ENCODE measurements at places on chromosomes 6 and 20.

GRCh38 chr6:38517005-38517404 lies 122.7 kb downstream of the BTBD9 start:
- peak; percentile 69 for DNase-seq

DNA sequence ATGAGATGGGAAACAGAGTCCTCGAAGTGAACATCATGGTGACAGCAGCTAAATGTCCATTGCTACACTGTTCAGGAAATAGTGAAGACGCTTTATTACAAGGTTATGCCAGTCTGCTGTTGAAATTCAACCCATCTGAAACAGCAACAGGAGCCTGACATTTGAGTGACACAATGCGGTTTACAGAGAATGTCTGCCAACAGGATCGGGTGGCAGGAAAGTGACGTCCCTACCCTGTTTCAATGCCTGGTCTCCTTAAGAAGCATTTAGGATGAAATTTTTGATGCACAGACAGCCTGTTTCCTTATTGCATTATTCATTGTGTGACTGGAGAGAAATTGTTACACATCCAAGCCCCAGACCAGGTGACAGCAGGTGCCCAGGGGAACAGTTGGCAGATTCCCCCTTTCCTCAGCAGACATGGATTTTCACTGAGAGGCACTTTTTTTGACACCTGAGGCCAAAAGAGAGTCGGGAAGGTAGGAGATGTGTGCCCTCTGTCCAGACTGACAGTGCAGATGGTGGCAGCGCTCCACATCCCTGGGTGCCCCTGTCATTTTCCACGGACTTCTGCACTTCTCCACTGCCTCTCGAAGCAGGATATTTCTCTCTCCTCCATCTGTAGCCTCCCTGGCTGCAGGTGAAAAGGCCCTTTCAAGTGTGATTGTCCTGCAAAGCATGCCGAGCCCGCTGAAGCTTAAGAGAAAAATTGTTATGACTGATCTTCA lies 87.9 kb downstream of the BFSP1 start:
- no peak for DNase-seq

GRCh38 chr6:105194106-105194505 lies 14.3 kb upstream of the POPDC3 start:
- no peak for DNase-seq

DNA sequence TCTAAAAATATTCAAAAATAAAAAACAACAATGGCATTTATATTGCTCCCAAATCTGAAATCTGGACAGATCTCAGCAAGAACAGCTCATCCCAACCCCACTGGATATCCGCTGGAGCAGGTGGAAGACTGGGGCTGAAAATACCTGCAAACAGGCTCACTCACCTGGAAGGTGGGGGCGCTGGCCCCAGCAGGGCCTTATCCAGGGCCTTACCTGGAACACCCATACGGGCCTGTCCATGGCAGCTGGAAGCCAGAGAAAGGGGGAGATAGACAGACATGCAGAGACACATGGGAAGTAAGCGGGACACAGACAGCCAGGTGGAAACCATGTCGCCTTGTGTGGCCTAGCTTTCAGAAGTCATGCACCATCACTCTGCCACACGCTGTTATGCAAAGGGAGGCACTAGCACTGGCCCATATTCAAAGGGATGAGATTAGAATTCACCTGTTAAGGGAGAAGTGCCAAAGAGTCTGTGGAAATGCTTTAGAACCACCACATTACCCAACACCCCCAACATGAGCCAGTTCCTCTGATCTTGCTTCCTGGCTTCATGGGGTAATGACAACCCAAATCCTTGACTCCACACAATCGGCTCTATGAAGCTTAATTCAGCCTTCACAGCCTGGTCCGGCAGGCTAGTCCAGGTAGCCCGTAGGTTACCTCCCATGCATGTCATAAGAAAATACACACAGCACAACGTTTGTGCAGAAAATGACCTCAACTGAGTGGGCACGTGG lies 99.0 kb upstream of the CDYL start:
- DNase-seq: no peak

DNA sequence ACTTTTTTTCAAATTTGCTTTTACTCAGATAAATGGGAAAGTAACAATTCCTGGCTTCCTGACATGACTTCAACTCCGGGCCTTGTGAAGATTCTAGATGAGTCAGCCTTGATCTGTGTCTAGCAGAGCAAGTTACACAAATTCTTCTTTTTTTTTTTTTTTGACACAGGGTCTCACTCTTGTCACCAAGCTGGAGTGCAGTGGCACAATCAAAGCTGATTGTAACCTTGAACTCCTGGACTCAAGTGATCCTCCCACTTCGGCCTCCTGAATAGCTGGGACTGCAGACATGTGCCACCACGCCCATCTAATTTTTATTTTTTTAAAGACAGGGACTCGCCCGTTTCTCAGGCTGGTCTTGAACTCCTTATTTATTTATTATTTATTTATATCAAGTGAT lies 7.3 kb upstream of the ARHGAP18 start:
- peak; percentile 48 for DNase-seq

GRCh38 chr20:25341716-25342680 lies 48.6 kb downstream of the ABHD12 start:
- peak; percentile 56 for DNase-seq

DNA sequence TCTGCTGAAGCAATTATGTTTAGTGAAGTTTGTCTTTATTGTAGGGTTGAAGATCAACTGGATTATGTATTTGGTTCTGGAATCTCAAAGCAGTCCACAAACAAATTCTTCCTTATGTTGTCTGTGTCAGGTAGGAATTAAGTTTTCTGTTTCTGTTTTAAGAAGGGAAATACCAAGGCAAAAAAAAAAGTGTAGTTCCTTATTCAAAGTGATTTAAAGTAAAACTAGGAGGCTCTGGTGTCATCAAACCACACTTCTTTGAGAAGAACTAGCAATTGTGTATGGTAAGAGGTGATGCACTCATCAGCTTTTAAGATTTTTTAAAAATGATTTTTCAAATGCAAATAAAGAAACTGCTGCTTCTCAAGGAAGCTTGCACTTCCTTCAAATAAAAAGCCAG lies 1.9 kb downstream of the FAM135A start:
- peak; percentile 1 for DNase-seq

GRCh38 chr6:113936093-113936934 lies 34.6 kb downstream of the HDAC2 start:
- peak; percentile 61 for DNase-seq

GRCh38 chr6:27899543-27899942 lies 12.7 kb downstream of the OR2B2 start:
- no peak for DNase-seq

DNA sequence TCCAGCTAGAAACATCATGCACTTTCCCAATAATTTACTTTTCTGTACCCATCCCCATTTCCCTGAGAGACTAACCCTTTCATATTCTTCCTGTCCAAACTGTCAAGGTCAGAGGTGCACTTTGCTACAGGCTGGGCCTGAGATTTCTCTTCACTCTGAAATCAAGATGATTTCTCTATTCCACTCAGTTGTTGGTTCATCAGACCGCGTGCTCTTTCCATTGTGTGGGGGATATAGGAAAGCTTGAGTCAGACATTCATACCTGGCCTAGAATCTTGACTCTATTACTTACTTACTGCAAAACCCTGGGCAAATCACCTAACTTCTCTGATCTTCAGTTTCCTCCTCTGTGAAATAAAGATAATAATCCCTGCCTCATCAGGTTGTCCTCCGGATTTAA lies 4.7 kb upstream of the ZDHHC14 start:
- no peak for DNase-seq

DNA sequence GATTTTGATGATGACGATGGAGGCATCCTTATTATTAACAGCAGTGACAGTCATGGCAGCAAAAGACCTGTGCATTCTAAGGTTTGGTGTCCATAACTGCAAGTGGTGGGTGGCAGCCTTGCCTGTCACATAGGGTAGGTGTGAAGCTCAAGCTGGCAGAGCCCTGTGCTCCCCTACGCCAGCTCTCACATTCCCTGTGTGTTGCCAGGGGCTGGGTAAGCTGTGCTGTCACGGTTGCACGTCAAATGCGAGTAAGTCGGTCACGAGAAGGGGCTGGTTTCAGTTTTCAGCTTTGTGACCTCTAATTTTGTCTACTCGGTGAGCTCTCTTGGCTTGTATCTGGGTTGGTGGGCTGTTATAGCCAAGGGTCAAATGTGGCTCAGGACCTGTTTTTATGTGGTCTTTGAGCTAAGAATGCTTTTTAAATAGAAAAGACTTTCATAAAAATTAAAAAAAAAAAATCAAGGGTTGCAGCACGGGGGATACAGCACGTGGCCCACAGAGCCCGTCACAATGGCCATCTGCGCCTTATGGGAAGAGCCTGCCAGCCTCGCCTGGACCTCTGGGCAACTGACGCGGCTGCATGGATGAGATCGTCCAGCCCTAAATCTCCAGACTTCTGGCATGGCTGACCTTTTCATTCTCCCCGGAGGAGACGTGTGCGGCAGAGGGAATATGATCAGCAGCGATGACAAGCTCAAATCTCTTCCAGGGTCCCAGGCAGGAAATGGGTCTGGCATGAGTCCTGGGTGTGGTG lies 148.5 kb downstream of the PHACTR3 start:
- no peak for DNase-seq

DNA sequence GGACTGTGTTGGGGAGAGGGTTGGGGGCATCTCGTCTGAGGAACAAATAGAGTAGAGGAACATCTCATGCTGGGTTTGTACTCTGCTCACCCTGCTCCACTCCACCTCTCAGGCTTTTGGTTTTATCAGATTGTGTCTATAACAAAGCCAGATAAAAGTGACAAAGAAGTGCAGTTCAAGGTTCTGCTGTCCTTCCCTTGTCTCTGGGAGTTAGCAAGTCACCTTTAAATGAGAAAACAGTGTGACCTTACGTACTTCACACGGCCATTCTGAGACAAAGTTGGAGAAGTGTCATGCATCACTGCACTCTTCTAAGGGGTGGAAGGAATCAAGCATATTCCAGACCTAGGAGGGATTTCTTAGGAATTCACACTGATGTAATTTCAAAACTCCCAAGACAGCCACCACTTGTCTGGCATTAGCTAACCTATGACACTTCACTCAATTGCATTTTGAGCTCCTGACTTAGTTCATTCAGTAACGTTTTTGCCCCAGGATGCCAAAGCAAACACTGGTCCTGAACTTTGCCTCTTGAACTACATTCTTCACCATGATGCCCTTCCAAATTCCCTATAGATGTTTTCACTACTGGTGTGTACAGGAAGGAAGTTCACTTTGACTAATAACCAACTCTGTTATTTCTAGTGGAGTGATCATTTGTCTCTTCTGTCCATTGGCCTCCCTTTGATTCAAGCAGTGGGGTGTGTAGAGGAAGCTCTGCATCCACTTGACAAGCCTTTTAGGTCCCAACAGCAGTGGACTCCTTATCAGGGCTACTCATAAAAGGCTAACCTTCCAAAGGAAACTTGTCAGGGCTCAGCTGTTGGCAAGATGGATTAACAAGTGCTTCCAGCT lies 647.6 kb upstream of the FLRT3 start:
- peak; percentile 92 for DNase-seq

- no peak for DNase-seq
Measured at GRCh38 chr6:16733085-16733484, 28.2 kb downstream of the ATXN1 start.

DNA sequence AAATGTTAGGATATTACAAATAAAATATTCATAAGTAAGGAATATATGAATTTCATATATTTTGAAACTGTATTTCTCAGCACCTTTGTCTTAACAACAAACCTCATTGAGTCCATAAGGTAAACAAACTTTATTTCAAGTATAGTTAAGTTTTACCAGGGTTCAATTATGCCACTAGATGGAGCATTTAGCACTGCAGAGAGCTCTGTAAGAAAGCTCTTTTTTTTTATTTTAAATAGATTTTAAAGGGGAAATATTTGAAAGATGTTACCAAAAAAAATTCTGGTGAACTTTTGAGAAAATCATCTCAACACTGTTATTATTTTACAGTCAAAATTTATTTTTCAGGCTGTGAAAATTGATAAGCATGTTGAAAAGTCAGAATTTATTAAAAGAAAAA lies 955.2 kb upstream of the EYS start:
- peak; percentile 5 for DNase-seq

DNA sequence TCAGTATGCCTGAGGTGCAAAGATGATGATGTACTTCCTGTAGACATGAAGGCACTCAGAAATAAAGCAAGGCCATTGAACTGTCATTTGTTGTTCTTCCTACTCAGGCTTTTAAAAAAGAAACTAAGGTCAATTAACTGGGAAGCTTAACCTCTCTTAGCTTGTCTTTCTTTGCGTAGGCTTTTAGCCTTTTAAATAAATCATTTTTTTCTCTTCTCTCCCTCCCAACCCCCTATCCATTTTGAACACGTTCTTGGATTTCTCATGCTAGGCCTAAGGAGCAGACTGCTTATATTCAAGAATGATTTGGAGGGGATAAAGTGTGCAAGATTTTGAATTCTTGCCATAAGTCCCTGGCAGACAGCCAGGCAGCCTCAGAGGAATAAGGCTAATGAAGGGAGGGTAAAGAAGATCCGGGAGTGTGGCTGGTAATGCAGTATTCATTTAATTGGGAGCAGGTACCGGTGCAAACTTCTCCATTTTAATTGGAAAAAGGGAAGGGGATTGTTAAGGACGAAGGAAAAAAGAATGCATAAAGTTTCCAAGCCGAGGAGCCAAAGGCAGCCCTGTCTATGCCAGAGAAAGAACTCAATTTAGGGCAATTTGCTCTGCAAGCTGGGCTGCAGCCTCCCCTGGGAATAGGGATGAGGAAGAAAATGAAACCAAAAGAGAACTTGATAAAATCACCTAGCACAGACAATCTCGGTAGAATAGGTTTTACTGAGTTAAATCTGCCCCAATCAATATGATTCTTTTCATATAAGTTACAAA lies 343.8 kb upstream of the MMS22L start:
- DNase-seq: no peak

DNA sequence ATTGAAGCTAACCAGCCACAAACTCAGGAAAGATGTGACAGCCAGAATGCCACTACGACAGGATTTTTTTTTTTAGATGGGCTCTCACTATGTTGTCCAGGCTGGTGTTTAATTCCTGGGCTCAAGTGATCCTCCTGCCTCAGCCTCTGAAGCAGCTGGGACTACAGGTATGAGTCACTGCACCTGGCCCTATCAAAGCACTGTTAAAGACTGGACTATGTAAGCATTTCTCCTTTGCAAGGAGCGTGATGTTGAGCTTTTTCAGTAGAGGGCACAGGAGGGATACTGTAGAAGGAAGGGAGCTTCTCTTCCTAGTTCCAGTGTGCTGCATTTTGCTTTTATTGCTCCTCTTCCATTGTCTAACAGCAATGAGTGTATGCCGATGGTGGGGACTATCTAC lies 35.8 kb downstream of the ZBTB9 start:
- peak; percentile 14 for DNase-seq

DNA sequence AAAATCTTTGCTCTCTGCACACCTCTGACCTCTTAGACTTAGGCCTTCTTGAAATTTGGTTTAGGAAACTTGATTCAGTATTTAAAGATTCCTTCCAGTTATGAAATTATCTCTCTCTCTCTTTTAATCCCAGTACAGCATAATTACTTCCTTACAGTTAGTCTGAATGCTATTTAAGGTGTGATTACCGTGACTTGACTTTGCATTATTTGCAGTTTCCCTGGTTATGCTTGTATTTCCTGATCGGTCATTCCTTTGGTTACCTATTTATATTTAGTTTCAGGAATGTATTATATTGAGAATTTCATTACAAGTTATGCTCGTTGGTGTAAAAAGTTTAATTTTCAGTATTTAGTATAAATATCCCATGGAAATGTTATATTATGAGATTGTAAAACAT lies 16.3 kb downstream of the TMEM170B start:
- DNase-seq: no peak

GRCh38 chr20:57652606-57653545 lies 32.6 kb upstream of the ZBP1 start:
- DNase-seq: no peak

GRCh38 chr6:157646012-157646411 lies 177.0 kb upstream of the SNX9 start:
- no peak for DNase-seq

GRCh38 chr6:100376103-100376502 lies 88.6 kb downstream of the SIM1 start:
- no peak for DNase-seq
